ENCODE measurements at places on chromosomes 7 and 10. TPM values are rescaled to one million over a fixed set of nuclear protein-coding genes. Genes with fewer than 3 reads are reported as not detected.
A peak's percentile ranks its signal among the peaks of the same experiment; 100 is the strongest.

DNA sequence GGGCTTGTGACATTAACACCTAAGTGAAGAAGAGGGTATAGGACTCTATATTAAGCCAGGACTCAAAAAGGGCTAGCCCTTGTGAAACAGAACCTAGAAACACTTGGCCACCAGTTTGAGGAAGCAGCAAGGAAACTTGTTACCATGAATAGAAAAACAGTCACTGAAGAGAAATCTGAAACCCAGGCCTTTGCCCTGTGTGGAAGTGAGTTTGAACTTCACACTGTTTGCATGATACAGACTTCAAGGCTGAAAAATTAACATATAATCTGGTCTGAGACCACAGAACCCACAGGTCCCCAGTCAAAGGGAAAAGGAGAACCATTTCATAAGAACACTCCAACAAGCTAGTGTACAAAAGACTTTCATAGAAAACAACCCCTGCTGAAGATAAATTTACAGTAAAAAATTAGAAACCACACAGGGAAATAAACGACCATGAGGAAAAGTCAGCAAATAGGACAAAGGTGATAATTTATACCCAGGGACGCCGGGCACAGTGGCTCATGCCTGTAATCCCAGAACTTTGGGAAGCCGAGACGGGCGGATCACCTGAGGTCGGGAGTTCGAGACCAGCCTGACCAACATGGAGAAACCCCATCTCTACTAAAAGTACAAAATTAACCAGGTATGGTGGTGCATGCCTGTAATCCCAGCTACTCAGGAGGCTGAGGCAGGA, 76.1 kb downstream of the SKIDA1 start:
- ATAC-seq: no peak

Gene CALML5
- total RNA-seq: not detected

GRCh38 chr10:23994459-23995046, 214.4 kb upstream of the KIAA1217 start:
- no peak for ATAC-seq

GRCh38 chr10:72834183-72834825, 59.2 kb upstream of the OIT3 start:
- peak; percentile 48 for ATAC-seq

DNA sequence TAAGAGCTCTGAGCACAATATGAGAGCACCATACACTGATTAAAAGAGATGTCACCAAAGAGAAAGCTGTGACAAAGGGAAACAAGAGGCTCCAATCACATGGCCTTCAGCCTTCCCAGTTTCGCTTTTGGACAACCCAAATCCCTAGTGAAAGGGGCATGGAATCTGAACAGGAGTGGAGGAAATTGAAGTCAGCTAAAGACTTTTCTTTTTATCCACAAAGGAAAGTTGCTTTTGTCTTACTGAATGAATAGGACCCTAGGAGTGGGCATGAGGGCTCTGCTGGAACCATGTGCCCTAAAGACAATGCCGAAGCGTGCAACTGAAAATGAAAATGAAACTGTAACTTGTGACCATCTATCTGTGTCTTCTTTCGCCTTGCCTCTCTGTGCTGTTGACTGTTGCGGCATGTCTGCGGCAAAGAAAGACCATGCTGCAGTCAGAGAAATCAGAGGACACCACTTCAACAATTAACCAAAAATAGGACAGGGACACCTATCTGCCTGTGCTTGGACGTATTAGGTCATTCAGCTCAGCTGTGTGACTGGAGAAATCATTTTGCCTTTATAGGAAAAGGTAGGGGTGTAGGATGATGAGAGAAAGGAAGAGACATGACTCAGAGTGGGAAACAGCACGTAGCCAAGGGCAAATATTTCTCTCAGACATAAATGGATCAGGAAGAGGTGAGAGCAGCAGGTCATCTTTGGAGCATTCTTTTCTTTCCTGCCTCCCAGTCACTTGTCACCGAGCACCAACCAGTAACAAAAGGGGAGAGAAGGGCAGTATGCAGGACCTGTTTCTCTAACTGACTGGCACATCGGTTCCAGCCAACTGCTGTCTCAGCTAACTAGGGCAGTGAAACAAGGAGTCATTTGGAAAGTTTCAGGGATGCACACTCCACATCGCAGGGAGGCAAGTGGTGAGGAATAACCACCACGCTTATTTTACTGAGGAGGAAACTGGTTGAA, 12.3 kb downstream of the CAV2 start:
- peak; percentile 70 for ATAC-seq

GRCh38 chr7:30322271-30323005, 38.0 kb downstream of the ZNRF2 start:
- ATAC-seq: peak; percentile 66

DNA sequence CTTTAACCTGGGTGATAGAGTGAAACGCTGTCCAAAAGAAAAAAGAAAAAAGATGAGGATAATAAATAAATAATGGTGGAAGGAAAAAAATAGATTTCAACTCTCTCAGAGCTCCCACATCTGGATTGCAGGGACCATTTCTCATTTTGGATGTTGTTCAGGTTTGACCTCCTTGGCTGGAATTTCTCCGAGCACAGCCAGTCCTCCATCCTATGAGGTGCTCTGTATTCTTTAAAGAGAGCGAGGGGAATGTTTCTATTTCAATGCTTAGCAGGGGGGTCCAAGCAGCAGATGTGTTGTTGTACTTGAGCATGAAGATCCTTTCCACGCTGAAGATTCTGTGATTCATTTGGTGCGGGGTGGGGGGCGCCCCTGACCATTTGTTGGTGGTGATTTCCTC, 17.7 kb upstream of the SEPHS1 start:
- ATAC-seq: no peak

Gene INHBA
- 49.2 TPM for total RNA-seq

Gene TET1
- total RNA-seq: 12.4 TPM

DNA sequence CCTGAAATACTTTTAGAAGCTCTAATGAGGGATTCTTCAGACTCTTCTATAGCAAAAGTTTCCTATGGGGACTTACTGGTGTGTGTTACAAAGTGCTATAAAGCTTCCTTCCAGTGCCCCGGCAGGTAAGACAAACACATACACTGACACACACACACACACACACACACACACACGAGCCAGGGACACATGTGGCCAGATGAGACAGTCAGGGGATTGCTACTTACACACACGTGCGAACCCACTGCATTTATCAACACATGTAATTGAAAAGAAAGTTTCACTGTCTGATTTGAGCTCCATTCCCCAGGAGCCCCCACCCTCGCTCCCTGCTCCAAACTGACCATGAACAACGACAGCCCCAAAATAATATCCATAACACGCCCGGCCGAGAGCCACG, 119.8 kb downstream of the PRPF18 start:
- no peak for ATAC-seq

Gene ZMYND11
- 171 TPM for total RNA-seq

GRCh38 chr7:128777156-128778123, 1.8 kb upstream of the OPN1SW start:
- no peak for ATAC-seq

- peak; percentile 55 for ATAC-seq
Observed at GRCh38 chr7:12584930-12585329, 14.4 kb downstream of the SCIN start.

- ATAC-seq: no peak
Observed at GRCh38 chr10:126661356-126661755, 9.1 kb downstream of the C10orf90 start.

Gene FGFR2
- 41.6 TPM for total RNA-seq

DNA sequence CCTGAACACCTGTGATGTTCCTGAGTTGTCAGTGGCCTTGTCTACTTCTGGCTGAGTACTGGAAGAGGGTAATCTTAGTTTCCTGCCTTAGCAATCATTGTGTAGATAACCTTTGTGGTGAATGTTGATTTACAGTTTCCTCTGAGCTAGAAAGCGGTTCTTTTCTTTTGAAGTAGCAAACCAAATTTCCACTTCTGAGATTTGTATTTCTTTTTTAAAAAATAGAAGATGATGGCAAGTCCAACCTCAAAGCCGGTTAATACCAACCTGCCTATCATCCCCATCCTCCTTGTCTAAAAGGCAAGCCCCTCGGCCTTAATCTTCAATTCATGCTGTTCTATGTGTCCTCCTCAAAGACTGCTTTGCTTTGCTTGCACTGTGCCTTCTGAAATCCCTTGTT, 12.5 kb upstream of the PALS2 start:
- no peak for ATAC-seq

- ATAC-seq: no peak
Observed at GRCh38 chr7:19351341-19352304, 206.4 kb upstream of the FERD3L start.

DNA sequence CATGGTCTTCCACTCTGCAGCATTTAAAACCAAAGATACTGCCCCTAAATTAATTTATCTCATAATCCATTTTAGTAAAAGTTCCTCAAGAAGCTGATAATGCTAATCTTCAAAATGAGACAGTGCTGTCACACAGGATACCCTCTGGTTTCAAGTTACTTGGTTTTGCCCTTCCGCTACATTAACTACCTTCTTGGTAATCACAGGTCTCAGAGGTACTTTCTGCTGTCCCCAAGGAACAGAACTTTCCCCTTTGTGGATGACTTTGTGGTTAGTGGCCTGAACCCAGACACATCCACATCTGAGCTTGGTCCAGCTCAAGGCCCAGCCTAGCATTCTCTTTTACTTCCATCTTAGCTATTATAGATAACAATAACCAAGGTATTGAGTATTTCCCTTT, 88.8 kb upstream of the TMEM26 start:
- ATAC-seq: no peak

- no peak for ATAC-seq
Observed at GRCh38 chr7:154504918-154505317, 452.7 kb downstream of the DPP6 start.

DNA sequence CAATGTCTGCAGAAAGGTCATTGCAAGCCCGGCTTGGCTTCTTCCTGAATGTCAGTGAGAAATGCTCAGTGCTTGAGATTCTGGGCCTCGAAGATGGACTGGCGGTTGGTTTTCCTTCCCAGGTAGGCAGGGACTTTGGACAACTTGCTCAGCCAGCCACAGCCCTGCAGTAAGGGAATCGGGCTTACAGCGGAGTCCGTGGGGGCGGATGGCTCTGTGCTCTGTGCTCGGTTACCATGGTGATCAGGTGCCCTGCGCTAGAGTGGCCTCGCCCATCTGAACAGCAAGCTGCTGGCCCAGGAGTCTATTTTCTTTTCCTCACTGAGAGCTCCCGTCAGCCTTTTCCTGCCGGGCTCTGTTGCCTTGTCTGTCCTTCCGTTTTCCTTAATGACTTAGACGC, 77.8 kb upstream of the SH2B2 start:
- no peak for ATAC-seq

Gene BNIP3
- 53.5 TPM for total RNA-seq

Gene MYL10
- not detected for total RNA-seq

- no peak for ATAC-seq
Observed at GRCh38 chr10:127968659-127969058, 61.8 kb downstream of the PTPRE start.

Gene IFIT5
- 26.8 TPM for total RNA-seq
